ENCODE measurements at places on chromosomes 5 and 9.
A peak's percentile ranks its signal among the peaks of the same experiment; 100 is the strongest.

DNA sequence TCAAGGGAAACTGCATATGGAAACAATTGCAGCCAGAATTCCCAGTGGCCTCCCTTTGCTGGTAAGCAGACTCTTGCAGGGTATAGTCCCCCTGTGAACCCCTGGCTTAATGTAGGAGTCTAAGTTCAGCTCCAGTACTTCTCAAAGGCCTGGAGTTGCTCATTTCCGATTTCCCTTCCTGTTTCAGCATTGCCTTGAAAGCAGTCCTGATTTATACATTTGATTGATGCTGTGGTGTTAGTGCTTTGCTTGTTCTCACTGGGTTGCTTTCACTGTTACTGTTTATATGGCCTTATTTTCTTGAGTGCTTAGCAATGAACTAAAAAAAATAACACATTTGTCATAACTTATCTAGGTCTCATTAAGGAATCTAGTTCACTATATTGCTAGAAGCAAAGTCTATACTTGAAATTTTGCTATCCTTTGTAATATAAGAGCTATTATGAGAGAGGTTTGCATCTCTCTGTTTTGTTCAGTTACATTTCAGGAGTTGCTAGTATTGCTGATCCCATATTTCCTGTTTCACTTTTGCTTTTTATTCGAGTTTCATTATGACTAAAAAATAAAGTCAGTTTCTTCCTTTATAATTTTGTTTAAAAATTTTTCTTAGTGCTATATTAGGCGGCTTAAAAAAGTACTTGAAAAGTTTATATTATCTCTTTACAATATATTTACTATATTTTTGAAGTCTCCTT, 122.4 kb upstream of the NMUR2 start:
- no peak for DNase-seq

GRCh38 chr5:113221294-113222176, 213.3 kb downstream of the TSSK1B start:
- no peak for DNase-seq

GRCh38 chr9:133732639-133733408, 5.3 kb downstream of the SARDH start:
- DNase-seq = peak; percentile 61

DNA sequence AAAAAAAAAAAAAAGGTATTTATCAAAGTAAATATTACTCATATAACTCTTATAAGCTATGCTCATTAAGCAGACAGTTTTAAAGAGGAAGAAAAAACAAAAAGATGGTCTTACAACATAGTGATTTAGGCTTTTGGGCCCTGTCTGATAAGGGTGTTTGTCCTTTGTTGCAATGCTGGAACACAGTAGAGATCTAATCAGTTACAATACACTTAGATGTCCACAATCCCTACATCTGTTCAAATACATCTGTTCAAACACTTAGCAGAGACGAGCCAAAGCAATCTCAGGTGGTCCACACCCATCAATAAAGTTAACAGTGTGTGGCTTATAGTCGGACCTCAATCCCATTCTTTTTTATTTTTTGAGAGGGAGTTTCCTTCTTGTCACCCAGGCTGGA, 11.0 kb downstream of the PRXL2C start:
- no peak for DNase-seq

- no peak for DNase-seq
Observed at GRCh38 chr5:3389471-3390026, 206.1 kb upstream of the IRX1 start.

- no peak for DNase-seq
Observed at GRCh38 chr5:40291338-40291737, 388.4 kb upstream of the PTGER4 start.

- DNase-seq = no peak
Observed at GRCh38 chr5:120926471-120926870, 462.4 kb downstream of the PRR16 start.

GRCh38 chr5:29697785-29698414, 1495.6 kb upstream of the CDH6 start:
- no peak for DNase-seq

DNA sequence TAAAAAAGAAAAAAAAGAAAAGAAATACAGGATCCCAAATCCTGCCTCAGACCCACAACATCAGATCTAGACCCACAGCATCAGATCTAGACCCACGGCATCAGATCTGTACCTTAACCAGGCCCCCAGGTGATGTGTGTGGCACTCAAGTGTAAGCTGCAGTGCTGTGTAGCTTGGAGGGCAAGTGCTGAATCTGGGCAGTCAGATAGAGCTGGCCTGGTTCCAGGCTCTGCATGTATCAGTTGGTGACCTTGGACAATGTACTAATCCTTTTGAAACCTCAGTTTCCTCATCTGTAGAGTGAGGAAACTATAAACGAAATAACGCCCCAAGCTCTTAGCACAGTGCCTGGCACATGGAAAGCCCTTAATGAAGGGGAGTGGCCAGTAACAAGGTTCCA, 16.7 kb downstream of the COL15A1 start:
- no peak for DNase-seq

GRCh38 chr5:15951550-15951949, 228.0 kb downstream of the MARCHF11 start:
- no peak for DNase-seq

- no peak for DNase-seq
Observed at GRCh38 chr5:170510559-170510958, 6.7 kb downstream of the KCNIP1 start.

DNA sequence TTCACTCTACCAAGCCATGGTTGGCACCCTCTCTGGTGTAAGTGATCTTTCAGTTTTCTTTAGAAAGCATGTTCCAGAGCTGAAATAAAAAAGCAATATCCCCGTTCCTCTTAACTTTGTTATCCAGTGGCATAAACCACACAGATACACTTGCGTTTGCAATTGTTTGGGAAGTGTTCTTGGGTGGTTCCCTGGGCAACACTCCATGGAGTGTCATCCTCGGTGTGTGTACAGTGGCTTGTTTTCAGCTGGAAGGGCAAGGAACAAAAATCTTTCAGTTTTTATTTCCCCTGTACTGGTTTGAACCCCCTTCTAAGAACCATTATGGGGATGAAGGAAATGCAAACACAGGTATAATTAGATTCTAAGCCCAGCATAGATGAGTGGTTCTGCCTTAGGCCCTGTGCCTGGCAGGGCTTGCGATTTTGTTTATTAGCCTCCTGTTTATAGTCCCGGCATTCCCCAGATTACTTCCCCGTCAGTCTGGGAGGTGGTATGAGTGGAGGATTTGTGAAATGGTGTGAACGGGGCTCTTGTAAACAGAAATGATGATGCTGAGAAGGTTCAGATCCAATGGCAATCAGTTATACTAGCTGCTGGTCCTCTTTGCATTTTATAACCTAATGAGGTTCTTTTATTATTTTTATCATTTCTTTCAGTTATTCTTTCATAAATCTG, 76.0 kb upstream of the CD180 start:
- no peak for DNase-seq

DNA sequence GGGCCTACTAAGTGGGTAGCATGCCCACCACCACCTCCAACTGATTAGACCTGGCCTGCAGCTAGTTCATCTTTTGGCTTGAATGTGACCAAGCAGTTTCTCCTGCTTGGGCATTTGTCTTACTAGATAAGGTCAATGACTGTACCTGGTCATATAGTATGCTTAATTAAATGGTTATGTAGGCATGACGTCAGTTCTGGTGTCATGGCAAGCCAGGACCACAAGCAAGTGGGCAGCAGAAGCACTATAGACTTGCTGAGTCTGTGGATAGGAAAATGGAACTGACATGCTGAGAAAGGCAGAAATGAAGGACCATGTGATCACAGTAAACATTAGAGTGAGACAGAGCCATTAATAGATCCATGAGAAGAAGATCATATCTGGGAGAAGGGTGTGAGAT, 55.6 kb upstream of the C6 start:
- no peak for DNase-seq

DNA sequence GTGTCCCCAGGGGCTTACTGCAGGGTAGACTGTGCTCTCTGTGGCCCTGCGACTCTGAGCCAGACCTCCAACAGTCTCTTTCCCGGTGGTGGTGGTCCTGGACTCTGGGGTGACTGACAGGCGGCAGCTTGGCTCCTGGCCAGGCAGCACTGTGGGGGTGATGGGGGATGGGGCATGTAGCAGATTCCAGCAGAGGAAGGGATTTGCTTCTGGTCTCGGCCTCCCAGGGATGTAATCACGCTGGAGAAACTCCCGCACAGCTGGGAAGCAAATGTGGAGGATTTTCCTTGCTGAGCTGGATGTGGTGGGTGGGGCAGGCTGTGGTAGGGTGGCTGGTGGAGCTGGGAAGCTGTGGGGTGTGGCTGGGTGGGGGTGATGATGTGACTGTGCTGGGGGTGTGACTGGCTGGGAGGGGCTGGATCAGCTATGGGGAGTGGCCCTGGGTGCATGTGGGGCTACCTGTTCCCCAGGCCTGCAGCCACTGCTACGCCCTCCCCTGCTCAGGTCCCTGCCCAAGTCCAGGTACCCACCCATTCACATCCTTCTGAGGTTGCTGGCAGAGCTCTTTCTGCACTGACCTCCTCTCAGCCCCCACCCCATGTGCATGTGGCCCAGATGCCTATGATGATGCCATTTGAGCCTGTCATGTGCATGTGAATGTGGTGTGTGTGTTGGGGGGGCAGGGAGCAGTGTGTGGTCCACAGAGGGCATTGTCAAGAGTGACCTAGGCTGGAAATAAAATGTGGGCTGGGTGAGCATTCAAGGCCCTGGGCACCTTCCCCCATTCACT, 3.8 kb downstream of the NDST1 start:
- DNase-seq = no peak

DNA sequence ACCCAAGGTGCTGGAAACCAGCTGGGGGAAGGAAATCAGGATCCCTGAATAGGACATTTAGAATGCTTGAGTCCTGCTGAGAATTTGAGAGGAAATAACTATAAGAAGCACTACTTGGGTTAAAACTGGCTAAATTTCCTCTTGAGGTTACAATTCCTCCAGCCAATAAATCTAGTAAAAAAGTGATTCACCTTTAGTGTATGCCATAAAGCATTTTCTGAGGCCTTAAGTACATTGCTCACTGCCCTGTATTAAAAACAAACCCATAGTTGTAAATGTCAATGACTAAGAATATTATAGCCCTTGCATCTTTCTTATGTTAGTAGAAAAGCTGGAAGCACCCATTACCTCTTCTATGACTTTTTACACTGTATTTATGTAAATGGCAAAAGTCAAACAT, 634.7 kb upstream of the ARRDC3 start:
- DNase-seq = no peak

DNA sequence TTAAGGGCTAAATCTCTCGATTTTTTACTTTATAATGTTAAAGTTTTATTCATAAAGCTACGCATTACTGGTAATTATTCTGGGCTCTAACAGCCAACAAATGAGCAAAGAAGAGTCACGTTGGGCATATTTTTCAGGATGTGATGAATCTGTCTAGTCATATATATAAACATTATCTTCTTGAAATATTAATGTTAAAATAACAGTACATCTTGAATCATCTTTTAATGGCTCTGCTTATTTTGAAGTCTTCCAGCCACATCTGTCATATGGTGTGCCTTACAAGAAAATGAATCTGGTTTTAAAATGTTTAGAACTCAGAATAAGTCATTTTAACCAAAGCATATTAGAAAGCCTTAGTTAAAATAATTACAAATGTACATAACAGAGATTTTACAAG, 96.9 kb downstream of the CWC27 start:
- DNase-seq = no peak

DNA sequence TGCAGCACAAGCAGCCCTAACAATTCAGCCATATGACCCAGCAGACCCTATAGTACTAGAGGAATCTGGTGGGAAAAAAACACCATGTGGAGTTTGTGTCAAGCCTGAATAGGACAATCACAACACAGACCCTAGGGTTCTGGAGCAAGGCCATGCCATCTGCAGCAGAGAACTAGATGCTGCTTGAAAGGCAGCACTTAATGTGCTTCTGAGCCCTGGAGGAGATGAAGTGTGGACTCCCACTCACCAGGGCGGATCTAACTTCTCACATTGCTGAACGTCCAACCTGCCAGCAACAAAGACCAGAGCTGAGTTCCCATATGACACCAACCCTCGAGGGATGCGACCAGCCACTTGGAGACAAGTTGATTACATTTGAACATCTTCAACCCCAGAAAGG, 43.2 kb downstream of the GABBR2 start:
- no peak for DNase-seq

DNA sequence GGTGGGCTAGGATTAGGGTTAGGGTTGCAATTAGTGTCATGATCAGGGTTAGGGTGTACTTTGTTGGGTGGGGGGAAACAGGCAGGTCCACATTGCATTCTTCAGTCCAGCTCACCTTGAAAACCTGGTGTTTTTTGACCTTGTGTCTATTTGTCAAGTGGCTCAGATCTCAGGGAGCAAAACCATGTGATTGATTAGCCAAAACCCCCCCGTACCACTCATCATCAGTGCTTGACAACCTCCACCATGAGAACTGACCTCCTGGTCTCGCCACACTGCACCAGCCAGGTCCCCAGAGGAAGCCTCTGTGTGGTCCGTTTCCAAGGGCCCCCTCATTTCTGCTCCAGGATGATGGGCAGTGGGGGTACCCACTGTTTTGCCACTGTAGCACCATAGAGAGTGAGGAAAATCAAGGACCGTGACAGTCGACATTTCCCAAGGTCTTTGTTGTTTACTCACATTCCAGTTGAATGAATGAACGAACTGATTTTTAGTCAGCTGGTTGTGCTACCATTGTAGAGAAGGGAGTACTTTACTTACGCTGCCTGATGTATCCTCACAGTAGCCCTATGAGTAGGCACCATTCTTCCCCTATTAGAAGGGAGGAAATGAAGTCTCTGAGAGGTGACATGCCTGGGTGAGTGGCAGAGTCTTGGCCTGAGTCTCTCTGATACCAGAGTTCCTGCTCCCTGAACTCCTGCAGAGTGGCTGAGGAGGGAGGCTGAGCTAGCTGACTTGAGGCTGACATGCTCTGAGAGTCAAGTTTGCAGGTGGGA, 84.8 kb downstream of the RAD23B start:
- DNase-seq = no peak

GRCh38 chr5:178467568-178468195, 122.5 kb downstream of the COL23A1 start:
- DNase-seq = peak; percentile 77

GRCh38 chr5:16550316-16550952, 66.4 kb downstream of the RETREG1 start:
- no peak for DNase-seq

DNA sequence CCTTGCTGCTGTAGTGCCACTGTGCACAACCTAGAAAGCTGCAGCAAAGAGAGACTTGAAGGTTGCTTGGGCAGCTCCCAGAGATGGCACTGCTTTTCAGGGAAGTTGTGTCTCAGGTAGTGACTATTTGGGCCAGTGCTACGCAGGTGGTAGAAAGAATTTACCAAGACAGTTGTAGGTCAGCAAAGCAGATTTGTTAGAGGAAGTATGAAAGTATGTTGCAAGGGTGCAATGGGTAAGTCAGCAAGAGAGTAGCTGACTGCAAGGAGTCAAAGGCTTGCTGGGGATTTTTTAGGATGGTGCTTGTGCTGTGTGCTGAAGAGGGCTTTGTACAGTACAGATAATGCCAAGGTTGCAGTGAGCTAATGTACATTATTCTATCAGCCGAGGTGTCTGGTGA, 33.5 kb upstream of the SPARC start:
- no peak for DNase-seq

- no peak for DNase-seq
Observed at GRCh38 chr5:32445831-32446614, 1.5 kb upstream of the ZFR start.

All from left forelimb (tissue), 1 donor.